ENCODE measurements at places on chromosomes 5 and 9.

- DNase-seq, result no peak
- H3K4me3 ChIP-seq, result no peak overlapping the region
- H3K27ac ChIP-seq, result no peak overlapping the region
- peaks cover 4% of the 10 kb centered on the region for H3K4me1 ChIP-seq
Observed at GRCh38 chr9:73923796-73924195, 573.3 kb upstream of the RORB start.

- peak overlapping the region; percentile 70 for H3K4me3 ChIP-seq
- H3K4me1 ChIP-seq, result 0 out of 2 replicates have a peak, but pooled peaks cover 3% of the 10 kb centered on the region
- DNase-seq, result peak; percentile 71
- no peaks in the 10 kb centered on the region for H3K36me3 ChIP-seq
- peaks cover 4% of the 10 kb centered on the region for H3K27me3 ChIP-seq
- no peak overlapping the region for H3K27ac ChIP-seq
Observed at GRCh38 chr5:14108170-14108996, 34.8 kb upstream of the TRIO start.

DNA sequence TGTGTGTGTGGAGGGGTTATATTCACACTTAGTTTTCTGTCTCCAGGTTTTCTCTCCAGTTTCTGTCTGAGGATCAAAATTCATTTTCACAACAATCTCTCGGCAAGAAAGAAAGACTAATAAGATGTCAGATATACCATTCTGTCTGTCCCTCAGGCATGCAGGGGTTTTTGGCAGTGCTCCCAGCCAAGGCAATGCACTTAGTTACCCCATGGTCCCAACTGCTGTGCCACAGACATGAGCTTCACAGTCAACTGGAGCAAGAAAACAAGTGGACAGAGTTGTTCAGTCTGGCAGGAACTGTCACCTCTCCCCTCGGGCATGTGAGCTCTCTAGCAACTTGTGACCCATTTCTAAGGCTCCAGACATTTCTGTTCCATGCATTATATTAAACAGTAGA is 101.7 kb upstream of the LHFPL2 start:
- no peak overlapping the region for H3K27ac ChIP-seq
- peaks cover 2% of the 10 kb centered on the region for H3K4me1 ChIP-seq
- DNase-seq, result no peak
- H3K4me3 ChIP-seq, result no peak overlapping the region

- H3K4me3 ChIP-seq, result no peak overlapping the region
- no peak for DNase-seq
- H3K27ac ChIP-seq, result no peak overlapping the region
Observed at GRCh38 chr5:16675806-16676205, 59.0 kb upstream of the RETREG1 start.

- 0 out of 2 replicates have a peak, but pooled peaks cover 2% of the 10 kb centered on the region for H3K4me1 ChIP-seq
- no peaks in the 10 kb centered on the region for H3K27me3 ChIP-seq
- peak; percentile 8 for DNase-seq
Observed at GRCh38 chr5:172528440-172528839, 74.1 kb upstream of the SH3PXD2B start.

GRCh38 chr5:179889885-179890284 is 17.8 kb downstream of the TBC1D9B start:
- H3K27ac ChIP-seq, result no peak overlapping the region
- peaks cover 69% of the 10 kb centered on the region for H3K36me3 ChIP-seq
- no peaks in the 10 kb centered on the region for H3K27me3 ChIP-seq
- H3K4me3 ChIP-seq, result no peak overlapping the region
- H3K4me1 ChIP-seq, result no peaks in the 10 kb centered on the region

GRCh38 chr5:64165160-64165499 is 513 bp upstream of the RNF180 start:
- H3K4me3 ChIP-seq, result peak overlapping the region; percentile 87
- DNase-seq, result no peak
- no peaks in the 10 kb centered on the region for H3K36me3 ChIP-seq
- H3K27me3 ChIP-seq, result peaks cover 2% of the 10 kb centered on the region
- H3K4me1 ChIP-seq, result no peaks in the 10 kb centered on the region
- no peak overlapping the region for H3K27ac ChIP-seq

GRCh38 chr5:170442921-170443320 is 53.8 kb upstream of the KCNMB1 start:
- no peaks in the 10 kb centered on the region for H3K4me1 ChIP-seq
- H3K27ac ChIP-seq, result no peak overlapping the region
- DNase-seq, result no peak
- H3K27me3 ChIP-seq, result no peaks in the 10 kb centered on the region
- H3K36me3 ChIP-seq, result peaks cover 4% of the 10 kb centered on the region

DNA sequence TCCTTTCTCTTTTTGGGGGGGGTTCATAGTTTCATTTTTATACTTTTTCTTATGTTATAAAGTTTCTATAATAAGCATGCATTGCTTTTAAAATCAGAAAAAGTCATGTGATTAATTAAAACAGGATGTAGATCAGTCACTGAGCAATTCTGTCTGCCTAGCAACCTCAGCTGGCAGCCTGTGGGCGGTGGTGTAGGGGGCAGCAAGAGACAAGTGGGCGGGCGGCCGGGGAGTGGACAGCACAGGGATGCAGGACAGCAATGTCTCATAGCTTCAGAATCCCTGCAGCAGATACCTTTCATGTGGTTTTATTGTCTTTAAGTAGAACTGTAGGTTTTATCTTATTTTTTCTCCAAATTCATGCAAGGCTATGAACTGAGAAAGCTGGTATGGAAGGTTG is 101.9 kb upstream of the S1PR3 start:
- H3K27ac ChIP-seq, result no peak overlapping the region
- DNase-seq, result no peak
- H3K4me1 ChIP-seq, result no peaks in the 10 kb centered on the region
- H3K27me3 ChIP-seq, result no peaks in the 10 kb centered on the region
- no peak overlapping the region for H3K4me3 ChIP-seq

GRCh38 chr5:17132444-17133083 is 84.9 kb upstream of the BASP1 start:
- H3K4me3 ChIP-seq, result no peak overlapping the region
- H3K27ac ChIP-seq, result no peak overlapping the region
- no peak for DNase-seq
- H3K27me3 ChIP-seq, result no peaks in the 10 kb centered on the region

GRCh38 chr5:28862137-28862859 is 1823.9 kb upstream of the CDH9 start:
- no peaks in the 10 kb centered on the region for H3K36me3 ChIP-seq
- no peak for DNase-seq
- no peak overlapping the region for H3K27ac ChIP-seq

DNA sequence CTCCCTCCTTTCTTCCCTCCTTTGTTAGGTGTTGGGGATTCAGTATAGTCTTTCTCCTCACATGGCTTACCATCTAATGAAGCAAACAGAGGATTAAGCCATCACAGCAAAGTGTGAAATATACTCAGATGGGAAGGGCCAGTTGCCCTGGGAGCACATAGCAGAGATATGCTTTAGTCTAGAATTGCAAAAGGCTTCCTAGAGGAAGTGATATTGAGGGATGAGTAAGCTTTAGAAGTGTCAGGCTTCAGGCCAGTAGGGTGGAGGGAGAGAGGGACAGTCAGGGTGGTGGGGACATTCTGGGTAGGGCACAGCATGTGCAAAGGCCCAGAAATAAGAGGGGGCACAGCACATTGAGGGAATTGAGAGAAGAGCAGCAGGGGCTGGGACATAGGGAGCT is 46.2 kb upstream of the GLRA1 start:
- no peak overlapping the region for H3K4me3 ChIP-seq
- no peaks in the 10 kb centered on the region for H3K36me3 ChIP-seq
- no peaks in the 10 kb centered on the region for H3K4me1 ChIP-seq
- no peak overlapping the region for H3K27ac ChIP-seq
- no peak for DNase-seq
- no peaks in the 10 kb centered on the region for H3K27me3 ChIP-seq

DNA sequence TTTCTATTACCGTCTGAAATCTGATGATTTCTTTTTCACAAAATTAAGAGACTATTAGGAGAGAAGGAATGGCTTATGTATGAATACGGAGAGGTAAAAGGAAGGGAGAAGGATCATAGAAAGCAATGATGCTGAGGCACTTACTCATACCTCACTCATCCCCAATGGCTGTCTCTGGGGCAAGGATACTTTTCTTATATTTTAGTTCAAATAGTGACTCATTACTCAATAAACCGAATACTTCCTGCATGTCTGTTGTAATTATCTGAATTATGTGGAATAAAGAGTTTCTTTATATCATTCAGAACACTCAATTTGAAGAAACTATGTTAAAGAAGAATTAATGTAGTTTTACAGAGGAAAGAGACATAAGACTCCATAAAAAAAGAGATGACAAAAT is 284.5 kb upstream of the NUDT12 start:
- H3K36me3 ChIP-seq, result no peaks in the 10 kb centered on the region
- H3K4me3 ChIP-seq, result no peak overlapping the region
- H3K4me1 ChIP-seq, result no peaks in the 10 kb centered on the region
- H3K27me3 ChIP-seq, result no peaks in the 10 kb centered on the region
- DNase-seq, result no peak

DNA sequence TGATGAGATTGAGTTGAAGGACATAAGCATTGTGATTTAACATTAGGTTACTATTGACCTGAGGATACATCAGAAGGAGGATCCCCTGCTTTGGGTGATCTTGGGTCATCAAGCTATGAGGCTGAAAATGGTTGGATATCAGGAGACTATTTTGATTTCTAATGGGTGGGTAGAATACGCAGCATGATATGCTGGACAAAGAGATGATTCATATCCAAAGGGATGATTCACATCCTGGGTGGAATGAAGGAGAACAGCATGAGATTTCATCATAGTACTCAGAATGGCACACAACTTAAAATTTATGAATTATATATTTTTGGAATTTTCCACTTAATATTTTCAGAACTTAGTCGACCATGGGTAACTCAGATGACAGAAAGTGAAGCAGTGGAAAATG is 1759.5 kb upstream of the C9orf72 start:
- H3K4me1 ChIP-seq, result no peaks in the 10 kb centered on the region
- H3K4me3 ChIP-seq, result no peak overlapping the region
- H3K27ac ChIP-seq, result no peak overlapping the region
- H3K27me3 ChIP-seq, result no peaks in the 10 kb centered on the region

GRCh38 chr9:132809677-132810271 is 68.3 kb downstream of the AK8 start:
- no peak overlapping the region for H3K4me3 ChIP-seq
- no peak overlapping the region for H3K27ac ChIP-seq
- H3K27me3 ChIP-seq, result no peaks in the 10 kb centered on the region

DNA sequence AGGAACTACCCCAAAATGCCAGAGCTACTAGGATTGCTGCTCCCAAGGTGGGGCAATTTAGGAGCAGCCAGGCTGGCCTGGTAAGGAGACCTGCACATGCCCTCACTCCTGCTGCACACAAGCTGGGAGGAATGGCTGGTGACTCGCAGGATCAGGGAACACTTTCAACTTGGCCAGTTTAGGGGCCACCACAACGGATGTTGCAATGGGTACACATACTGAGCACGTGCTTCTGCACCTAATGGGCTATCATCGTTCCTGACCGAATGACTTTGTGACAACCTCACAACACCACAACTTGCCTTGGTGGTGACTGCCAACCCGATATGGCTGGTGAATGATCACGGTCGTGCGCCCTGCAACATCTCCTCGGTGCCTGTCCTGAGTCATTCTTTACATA is 172.0 kb downstream of the ROR2 start:
- no peak overlapping the region for H3K4me3 ChIP-seq
- H3K4me1 ChIP-seq, result no peaks in the 10 kb centered on the region
- DNase-seq, result no peak
- H3K27me3 ChIP-seq, result no peaks in the 10 kb centered on the region

DNA sequence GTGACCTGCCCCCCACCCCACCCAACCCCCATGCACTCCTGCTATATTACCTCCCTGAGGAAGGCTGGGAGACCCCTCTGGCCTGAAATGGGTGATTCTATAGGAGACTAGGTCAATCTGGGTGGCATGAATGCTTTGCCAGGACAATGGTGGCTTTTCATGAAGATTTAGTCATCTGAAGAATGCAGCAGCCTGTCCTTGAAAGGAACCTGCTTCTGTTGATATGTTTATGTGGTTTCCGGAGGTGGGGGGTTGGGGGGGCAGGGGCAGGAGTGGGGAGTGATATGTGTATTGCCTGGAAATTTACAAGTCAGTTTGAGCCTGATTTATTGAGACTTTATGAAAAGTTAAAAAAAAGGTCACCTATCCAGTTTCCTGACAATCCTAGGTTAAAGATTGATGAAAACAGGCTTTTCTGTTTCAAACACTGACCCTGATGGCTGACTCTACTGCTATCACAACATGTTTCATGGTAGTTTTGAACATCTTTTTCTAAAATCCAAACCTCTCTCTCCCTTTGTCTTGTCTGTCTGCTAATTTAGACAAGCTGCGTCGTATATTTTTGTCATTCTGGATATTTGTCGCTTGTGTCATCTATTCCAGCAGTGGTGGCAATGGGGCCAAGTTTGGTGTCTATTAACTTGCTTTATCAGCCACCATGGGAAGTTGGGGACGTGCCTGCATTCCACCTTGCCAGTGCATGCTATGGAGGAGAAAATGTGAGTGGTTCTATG is 153.7 kb upstream of the EGFLAM start:
- 0 out of 2 replicates have a peak, but pooled peaks cover 3% of the 10 kb centered on the region for H3K27me3 ChIP-seq
- H3K36me3 ChIP-seq, result no peaks in the 10 kb centered on the region
- peak overlapping the region; percentile 57 for H3K27ac ChIP-seq
- peaks cover 15% of the 10 kb centered on the region for H3K4me1 ChIP-seq

- no peak overlapping the region for H3K4me3 ChIP-seq
- no peaks in the 10 kb centered on the region for H3K36me3 ChIP-seq
- DNase-seq, result no peak
Observed at GRCh38 chr5:33827018-33827707, 64.6 kb downstream of the ADAMTS12 start.

GRCh38 chr5:137037848-137038247 is 461.3 kb downstream of the SPOCK1 start:
- no peak overlapping the region for H3K27ac ChIP-seq
- peaks cover 5% of the 10 kb centered on the region for H3K36me3 ChIP-seq
- peaks cover 8% of the 10 kb centered on the region for H3K4me1 ChIP-seq
- no peaks in the 10 kb centered on the region for H3K27me3 ChIP-seq
- no peak for DNase-seq

- H3K27me3 ChIP-seq, result no peaks in the 10 kb centered on the region
- no peak overlapping the region for H3K27ac ChIP-seq
- no peak overlapping the region for H3K4me3 ChIP-seq
- DNase-seq, result no peak
- H3K36me3 ChIP-seq, result no peaks in the 10 kb centered on the region
Observed at GRCh38 chr5:23579566-23579965, 72.2 kb downstream of the PRDM9 start.

- no peak overlapping the region for H3K4me3 ChIP-seq
- no peak for DNase-seq
- H3K27me3 ChIP-seq, result no peaks in the 10 kb centered on the region
Observed at GRCh38 chr5:117077142-117077541, 502.5 kb upstream of the SEMA6A start.
